ENCODE measurements at places on chromosomes 3 and 15.

GRCh38 chr3:195591220-195591619 is 7.5 kb upstream of the APOD start:
- DNase-seq, result no peak

DNA sequence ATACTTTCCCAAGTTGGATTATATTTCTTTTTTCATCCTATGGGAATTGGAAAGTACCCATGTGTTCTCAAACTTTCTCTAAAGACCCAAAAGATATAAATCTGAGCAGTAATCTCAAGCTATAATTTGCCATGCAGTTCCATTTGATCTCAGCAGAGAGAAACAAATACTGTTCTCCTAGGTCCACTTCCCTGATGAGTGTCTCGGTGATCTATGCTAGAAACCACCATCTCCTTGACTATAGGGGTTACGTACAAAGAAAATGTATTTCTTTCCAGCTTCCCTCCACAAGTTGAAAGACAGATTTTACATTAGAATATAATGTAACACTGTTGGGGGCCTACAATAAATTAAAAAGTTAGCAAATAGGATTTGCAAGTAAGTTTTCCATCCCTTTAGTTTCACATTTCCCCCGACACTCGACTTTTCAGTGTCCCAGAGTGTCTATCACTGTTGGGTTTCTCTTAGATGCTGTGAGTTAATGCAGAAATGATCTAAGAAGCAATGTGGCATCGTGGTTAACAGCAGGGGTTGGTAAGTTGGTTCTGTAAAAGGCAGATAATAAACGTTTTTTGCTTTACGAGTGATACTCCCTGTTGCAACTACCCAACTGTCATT is 465.1 kb upstream of the CFAP20DC start:
- DNase-seq, result no peak

DNA sequence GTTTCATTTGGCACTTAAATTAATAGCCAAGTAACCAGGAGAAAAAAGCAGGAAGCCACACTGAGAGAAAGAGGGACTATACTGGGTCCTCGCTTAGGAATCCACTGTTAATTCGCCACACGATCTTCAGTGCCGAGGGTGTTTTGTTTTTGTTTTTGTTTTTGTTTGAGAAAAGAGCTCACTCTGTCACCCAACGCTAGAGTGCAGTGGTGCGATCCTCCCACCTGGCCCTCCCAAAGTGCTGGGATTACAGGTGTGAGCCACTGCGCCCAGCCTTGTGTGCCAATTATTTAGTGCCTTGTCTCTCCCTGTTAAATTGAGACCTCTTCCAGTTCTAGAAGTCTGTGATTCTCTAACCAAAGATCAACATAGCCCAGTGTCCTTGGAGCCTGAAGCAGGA is 53.8 kb upstream of the TPM1 start:
- no peak for DNase-seq

- DNase-seq, result peak; percentile 42
These were observed 9.7 kb downstream of the PLA2G4D start for GRCh38 chr15:42084465-42085235.

GRCh38 chr3:129820587-129820986 is 72.9 kb downstream of the TMCC1 start:
- DNase-seq, result no peak

DNA sequence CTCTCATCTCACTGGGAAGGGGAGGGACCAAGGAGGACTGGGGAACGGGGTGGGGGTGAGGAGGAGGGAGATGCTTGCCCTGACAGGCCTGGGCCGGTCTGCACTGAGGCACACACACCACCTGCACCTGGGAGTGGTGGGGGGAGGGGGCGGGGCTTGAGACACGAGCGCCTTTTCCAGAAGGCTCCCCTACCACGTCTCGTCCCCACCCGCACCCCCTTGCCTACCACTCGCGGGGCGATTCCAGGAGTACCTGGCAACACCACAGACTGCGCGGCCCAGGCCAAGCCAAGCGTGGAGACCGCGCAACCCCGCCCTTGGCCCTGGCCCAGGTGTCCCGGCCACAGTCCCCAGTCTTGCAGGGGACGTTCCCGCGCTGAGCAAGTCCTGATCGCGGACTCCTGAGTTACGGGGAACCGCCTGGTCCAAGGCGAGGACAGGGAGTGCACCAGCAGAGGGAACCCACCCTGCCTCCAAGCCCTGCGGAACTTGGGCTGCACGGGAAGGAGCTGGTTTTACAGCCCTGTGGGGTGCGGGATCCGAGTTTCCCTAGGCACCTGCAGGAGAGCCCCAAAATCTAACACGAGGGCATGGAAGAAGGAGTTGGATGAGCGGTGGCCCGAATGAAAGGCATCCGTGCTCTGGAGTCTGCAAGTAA is 68.1 kb upstream of the SH3GL3 start:
- no peak for DNase-seq

DNA sequence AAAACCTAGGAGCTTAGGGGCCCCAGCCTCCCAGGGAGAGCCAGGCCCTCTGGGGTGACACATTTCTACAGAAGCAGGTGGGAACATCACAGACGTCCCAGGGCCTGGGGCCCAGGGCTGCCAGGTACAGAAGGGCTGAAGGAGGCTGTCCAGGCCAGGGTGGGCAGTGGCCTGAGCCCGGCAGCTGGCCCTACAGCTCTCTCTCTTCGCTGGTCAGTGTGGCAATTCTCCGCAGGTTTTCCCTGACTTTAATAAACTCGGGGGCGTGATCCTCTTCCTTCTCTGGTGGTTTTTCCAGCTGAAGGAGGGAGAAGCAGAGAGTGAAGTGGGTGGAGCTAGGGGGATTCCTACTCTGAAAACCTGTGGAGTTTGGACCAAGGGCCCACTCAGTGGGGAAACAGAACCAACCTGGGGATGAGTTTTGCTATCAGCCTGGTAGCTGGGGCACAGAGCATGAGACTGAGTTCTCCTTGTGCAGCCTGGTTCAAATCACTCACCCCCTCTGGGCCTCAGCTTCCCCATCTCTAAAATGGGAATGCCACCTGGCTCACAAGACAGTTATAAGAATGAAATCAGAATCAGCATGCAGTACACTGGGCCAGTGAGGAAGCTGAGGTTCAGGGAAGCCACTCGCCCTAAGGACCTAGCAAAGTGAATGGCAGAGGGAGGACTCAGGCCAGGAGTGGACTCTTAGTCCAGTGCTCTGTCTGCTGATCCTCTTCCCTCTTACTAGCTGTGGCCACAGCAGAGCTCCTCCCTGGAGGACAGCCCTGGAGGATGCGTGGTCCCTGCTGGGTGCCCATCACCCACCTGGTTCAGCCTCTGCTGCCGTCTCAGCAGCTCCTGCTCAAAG is 10.6 kb downstream of the FAM107A start:
- no peak for DNase-seq

GRCh38 chr3:128415200-128415772 is 51.4 kb downstream of the DNAJB8 start:
- no peak for DNase-seq

DNA sequence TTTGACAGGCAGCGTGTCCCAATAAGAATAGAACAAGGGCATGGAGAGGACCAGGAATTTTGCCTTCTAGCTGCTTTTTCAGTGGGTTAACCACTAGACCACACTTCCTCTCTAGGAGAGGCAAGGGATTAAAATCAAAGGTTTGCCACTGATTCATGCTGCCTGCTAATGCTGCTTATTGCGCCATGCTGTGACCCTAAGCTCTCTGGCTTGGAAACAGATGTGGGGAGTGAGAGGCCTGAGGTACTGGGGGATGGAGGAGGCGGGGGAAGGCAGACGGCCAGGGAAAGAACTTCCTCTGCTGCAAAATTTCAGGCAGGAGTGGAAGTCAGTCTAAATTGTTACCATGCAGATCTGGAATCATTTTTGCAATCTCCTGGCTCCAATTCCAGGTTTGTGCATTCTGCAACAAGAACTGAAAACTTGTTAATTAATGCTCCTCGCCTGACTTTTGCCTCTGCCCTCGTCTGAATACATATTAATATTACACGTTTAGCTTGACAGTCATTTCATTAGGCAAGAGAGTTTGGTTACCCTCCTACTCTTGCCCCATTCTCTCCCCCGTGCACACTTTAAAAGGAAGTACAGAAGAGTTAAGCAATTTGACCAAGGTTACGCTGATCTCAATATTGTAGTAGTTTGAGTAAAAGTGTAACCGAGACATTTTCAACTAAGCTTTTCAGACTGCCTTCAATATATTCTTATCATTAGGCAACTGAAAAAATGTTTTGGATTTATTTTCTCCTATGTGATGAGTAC is 121.7 kb upstream of the SPRED1 start:
- peak; percentile 75 for DNase-seq

DNA sequence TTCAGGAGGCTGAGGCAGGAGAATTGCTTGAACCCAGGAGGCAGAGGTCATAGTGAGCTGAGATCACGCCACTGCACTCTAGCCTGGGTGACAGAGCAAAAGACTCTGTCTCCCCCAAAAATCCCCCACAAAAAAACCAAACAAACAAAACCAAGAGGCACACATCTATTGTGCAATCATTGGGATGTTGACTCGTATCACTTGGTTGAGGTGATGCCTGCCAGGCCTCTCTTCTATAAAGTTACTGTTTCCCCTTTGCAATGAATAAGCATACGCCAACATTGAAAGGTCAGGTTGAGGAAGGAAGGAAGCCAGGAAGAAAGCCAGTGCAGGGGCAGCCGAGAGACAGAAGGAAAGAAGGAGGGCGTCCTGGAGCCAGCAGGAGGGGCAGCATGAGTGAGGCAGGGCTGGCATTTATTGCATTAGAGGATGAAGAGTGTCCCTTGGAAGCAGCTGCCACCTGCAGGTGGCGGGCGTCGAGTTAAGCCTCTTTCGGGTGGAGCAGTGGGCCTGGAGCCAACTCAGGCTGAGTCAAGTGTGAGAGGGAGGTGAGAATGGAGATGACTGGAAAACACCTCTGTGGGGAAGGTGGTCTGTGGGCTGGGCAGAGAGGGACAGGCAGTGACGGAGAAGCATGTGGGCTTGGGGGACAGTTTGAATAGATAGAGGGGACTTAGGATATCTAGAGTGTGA is 8.3 kb upstream of the CSPG4 start:
- DNase-seq, result peak; percentile 46

DNA sequence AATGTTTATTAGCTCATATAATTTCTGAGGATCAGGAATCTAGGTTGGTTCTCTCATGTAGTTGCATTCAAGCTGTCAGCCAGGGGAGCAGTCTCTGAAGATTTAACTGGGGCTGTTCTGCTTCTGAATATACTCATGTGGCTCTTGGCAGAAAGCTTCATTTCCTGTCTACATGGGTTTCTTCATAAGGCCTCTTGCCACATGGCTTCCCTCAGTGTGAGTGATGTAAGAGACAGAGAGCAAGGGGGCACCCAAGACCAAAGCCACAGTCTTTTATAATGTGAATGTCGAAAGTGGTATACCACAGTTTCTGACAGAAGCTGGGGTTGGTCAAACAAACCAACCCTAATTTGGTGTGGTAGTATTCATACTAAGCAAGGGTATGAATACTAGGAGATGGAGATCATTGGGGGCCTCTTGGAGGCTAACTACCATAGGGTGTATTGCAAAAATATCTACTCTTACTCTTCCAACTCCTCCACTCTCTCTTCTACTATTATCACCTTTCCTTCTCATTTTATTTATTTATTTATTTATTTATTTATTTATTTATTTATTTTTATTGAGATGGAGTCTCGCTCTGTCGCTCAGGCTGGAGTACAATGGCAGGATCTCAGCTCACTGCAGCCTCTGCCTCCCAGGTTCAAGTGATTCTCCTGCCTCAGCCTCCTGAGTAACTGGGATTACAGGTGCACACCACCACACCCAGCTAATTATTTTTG is 123.8 kb downstream of the B3GALNT1 start:
- DNase-seq, result peak; percentile 26

- no peak for DNase-seq
These were observed 8.2 kb downstream of the MAGEF1 start for GRCh38 chr3:184703657-184704056.

GRCh38 chr3:195111766-195112165 is 159.2 kb downstream of the XXYLT1 start:
- DNase-seq, result no peak

DNA sequence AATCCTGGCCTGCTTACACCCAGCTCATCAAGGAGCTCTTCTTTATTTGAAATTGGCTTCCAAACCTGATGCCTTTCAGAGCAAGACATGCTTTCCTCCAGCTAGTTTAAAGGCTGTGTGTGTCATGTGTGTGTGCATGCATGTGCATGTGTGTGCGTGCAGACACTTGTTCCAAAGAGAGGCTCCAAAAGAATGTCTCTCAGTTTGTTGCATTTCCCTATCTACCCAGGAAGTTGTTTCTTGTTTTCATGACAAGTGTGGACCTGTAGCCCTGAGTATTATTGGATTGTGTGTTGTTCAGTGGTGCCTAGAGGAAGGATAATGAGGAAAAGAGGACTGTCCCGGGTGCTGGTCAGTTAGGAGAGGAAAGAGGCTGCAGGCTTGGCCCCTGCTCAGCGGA is 240.0 kb downstream of the THSD4 start:
- no peak for DNase-seq

GRCh38 chr3:67947808-67948508 is 293.5 kb upstream of the SUCLG2 start:
- DNase-seq, result no peak

DNA sequence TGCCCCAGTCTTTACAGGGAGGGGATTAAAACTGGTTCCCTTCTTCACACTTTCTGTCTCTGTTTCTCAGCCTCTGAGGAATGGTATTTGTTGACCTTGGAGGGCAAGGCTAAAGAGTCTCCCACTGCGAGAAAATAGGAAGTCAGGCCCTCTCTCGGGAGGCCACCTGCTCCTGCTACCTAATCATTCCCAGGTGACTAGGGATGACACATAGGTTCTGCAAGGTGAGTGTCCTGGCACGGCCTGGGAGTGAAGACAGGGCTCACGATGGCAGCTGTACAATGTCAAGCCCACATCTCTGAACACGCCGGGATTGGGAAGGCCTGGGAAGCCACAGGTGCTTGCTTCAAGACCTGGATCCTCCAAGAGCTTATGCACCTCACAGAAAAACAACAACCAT is 314.2 kb downstream of the NTRK3 start:
- DNase-seq, result no peak

DNA sequence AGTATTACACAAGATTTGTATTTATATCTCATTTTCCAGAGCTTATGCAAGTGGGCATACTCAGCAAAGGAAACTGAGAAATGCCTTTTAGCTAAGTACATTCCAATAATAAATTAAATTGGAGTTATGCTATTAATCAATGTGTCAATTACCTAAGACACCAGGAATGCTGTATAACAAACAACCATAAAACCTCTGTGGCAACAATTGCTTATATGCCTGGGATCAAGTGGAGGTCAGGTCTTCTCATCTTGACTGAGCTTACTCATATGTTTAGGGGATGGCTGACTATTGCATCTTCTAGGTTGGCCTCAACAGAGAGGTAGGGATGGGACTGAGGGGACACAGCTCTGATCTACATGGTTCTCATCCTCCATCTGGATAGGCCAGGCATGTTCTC is 30.7 kb downstream of the CD200R1L start:
- no peak for DNase-seq

DNA sequence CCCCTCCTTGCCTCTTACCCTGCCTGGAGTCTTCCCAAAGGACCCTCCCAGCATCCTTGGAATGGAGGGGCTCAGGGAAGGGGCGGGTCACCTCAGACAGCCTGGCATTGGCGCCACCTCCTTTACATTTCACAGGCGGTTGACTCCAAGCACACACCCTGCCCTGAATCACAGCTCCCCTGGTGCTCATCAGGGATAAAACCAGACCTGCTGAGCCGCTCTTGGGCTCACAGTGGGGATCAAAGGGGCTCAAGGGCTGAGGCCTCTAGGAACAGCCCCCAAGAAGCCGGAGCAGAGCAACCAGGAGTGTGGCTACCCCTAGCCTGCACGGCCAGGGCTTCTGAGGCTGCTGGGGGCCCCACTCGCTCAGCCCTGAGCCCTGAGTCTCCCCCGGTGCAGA is 16.6 kb downstream of the LINGO1 start:
- no peak for DNase-seq

GRCh38 chr15:74422652-74423430 is 10.9 kb downstream of the SEMA7A start:
- peak; percentile 30 for DNase-seq

Measured in omental fat pad (tissue), 4 donors.